ENCODE measurements at places on chromosomes 1 and 21.

DNA sequence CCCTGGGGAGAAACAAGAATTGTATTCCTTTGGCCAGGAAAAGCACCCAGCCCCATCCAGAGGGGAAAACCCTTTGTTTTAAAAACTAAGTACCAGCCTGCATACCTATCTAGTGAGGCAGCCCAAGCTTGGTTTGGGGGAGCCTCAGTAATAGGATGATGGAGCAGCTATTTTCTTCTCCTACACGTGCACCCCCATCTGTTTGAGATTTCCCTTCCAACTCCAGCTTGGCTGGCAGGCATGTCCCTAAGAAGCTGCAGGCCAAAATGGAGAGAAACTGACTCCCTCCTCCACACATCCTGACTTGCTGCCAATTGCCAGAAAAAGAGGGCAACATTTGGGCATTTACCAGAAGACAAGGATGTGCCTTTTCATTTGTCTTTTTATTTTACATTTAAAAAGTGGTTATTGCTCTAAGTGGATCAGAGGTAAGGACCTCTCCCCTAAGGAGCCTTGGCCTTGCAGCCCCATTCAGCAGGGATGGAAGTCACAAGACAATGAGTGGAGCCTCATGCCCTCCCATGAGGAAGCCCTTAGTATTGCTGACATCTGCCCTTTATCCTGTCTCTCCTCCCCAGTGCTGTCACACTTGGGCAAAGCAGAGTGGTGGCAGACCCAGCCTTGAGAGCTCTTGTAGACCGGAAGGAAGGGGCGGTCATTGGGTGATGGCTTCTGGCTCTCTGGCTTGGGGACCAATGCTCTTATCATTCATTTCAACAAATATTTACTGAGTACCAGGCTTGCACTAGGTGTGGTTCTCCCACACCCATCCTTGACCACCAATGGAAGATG lies 8.6 kb downstream of the FNDC5 start:
- DNase-seq: no peak

DNA sequence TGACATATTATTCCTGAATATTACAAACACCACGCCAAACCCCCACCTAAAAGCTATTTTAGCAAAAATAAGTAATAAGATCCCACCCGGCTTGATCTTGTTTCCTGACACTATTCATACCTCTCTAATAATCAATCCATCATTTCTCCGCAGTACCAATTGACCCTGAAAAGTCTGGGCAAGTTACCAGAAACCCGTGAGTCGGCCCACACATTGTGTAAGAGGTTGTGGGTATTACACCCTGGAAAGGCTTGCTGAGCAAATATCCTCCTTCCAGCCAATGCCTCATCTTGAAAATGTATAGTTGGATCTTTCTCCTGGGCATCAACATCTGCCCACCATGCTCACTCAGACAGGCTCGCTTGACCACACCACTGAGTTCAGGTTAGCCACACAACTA lies 451.0 kb downstream of the TTLL7 start:
- no peak for DNase-seq

DNA sequence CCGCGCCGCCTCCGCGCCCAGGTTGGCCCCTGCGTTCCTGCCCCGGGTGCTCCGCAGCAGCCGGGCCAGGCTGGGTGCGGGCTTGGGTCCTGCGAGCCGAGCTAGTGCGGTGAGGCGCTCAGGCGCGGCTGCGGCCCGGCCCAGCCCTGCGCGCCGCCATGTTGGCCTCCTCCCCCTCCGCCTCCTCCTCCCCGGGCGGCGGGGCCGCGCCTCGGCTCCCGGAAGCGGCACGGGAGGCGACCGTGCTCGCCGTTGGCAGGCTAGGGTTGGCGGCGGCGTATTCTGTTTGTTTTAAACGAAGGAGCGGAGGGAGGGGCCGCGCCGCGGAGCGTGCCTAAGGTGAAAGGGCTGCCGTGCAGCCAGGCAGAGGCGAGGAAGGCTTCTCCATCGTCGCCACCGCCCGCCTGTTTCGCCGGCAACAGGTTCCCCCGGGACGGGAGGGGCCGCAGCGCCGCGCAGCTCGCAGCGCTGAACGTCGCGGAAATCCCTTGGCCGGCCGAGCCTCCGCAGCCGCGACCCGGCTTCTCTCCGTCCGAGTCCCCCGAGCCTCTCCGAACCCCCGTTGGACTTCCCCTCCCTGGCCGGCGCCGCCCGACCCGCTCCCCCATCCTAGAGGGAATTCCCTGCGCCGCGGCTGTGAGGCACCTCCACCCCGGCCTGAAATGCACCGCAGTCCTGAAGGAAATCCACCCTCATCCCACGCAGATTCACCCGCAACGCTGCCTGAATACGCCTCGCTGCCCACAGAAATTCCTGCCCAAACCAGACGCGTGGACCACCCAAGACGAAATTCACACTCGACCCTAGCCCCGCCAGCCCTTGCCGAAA lies at the start of gene USP24:
Gene USP24, minus strand, starts transcription at position 171 of the 828 bp plus-strand sequence. CDS start 251 bp downstream, outside the sequence.
- peak; percentile 64 for DNase-seq

DNA sequence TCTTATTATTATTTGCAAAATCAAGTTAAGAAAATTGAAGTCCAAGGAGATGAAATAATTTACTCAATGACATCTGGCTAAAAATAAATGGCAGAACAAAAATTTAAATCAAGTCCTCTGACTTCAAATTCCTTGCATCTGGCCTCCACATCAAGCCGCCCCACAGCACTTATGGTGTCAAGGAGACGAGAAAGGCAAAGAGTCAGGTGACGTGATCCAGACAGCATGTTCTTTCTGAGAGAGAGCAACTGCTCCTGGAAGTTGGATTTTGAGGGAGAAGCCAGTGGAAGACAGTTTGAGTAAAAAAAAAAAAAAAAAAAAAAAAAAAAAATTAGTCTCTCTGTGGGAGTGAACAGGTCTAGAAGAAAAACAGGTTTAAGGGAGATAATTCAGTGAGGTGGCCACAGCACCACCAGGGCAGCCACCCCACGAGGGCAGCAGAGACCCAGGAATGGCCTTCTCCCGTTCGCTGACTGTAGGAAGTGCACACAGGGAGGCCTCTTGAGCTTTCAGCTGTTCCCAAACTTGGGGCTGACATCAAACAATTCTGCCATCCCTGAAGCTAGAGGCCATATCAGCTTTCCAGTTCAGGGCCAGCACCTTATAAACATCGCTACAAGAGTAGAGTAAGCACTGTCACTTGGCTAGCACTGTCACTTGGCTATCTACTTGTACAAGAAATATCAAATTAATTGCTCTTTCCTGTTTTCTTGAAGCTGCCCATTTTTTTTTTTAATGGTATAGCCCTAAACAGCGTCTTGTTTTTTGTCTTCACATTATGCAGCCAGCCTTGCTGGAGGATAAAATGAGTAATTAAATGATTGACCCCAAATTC lies 7.8 kb downstream of the C1orf162 start:
- peak; percentile 28 for DNase-seq

GRCh38 chr1:27971674-27972073 lies 11.9 kb downstream of the XKR8 start:
- no peak for DNase-seq

DNA sequence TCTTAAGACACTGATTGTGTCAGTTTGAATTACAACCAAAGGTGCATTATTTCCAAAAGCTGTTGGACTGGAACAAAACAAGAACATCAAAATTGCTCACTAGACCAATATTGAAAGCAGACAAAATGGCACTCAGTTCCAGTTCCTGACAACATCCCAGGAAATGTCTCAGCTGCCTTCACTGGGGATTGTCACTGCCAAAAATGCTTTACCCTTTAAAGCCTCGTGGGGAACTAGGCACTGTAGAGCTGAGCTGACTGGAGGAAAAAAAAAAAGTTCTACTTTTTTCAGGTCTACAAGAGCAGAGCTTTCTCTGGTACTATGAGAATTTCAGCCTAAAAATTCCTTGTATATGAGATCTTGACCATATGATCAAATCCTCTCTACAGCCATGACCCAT lies 21.9 kb downstream of the GPR52 start:
- no peak for DNase-seq

DNA sequence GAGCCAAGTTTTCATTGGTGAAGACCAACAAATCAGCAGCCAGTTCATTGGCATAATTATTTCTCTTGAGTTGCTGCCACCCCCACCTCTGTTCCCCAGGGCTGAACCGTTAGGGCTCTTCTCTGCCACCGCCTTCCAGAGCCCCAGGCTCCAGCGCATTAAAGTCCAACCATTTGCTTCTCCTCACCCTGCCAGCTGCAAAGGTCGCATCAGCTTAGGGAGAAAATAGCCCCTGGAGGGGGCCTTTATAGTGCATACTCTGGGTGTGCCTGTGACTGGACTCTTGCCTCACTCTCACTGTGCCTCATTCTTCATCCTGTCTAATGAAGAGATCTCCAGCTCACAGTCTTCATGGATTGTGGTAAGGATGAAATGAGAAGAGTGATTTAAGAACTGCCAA lies 50.4 kb downstream of the KDM1A start:
- no peak for DNase-seq

GRCh38 chr1:204591473-204592090 lies 75.4 kb downstream of the MDM4 start:
- no peak for DNase-seq

GRCh38 chr1:31065310-31066217 lies at the start of gene PUM1:
PUM1 (minus strand) TSS chr1:31065717; CDS start chr1:31059566, 6,151 bp downstream.
- peak; percentile 96 for DNase-seq

DNA sequence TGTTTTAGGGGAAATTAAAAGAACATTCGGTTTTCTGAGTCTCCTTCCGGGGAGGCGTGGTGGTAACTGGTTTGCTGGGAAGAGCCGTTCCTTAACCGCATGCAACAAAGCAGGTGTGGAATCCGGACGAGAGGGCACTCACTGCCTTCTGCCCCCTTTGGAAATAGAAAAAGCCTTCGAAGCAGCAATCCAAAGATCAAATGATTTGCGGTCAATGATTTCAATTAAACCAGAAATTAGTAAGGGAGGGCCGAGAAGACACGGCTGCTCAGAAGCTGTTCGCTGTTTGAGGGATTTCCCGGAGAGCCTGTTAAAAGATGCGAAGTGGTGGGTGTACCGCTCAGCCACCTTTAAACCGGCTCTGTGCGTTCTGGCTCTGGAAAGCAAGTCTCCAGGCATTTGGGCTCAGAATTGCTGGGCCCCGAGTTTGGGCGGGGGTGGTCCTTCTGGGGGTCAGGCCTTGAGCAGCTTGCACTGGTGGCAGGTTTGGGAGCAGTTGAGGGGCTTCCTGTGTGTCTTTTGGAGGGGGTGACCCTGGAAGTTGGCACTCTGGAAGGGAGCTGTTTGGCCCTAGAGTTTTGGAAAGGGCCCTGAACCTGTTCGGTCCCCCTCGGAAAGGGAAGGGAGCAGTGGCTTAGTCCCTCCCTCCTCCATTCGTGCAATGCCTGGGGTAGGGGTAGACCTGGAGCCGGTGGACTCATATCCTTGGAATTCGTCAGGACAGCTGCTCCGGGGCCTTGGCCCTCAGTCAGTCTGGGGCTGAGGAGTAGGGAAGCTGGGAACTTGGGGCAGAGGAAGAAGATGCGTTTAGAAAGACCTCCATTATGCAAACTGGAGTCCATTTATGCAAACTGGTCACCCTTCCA lies 3.1 kb downstream of the SIM2 start:
- DNase-seq: no peak

- DNase-seq: no peak
Measured at GRCh38 chr1:40722622-40723021, 31.1 kb downstream of the NFYC start.

DNA sequence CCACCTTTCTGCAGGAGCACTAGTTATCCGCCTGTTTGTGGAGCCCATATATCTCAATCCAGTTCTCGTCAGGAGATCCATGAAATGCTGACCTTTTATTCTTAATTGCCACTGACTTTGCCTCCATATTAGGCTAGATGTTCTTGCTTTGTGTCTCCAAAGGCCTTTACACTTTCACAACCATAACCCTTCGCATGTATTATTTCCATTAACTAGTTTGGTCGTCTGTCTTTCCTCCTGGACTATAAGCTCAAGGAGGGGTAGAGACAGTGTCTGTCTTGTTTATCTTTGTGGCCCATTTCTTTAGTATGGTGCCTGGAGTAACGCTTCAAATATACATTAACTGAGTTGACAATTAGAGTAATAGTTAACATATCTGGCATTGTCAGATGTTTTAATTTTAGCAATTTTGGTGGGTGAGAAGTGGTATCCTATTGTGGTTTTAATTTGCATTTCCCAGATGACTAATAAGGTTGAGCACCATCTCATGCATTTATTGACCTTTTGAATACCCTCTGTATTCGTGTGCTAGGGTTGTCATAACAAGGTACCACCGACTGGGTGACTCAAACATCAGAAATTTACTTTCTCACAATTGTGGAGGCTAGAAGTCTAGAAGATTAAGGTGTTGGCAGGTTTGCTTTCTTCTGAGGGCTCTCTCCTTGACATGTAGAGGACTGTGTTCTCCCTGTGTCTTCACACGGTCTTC lies 21.7 kb upstream of the IL12RB2 start:
- no peak for DNase-seq

DNA sequence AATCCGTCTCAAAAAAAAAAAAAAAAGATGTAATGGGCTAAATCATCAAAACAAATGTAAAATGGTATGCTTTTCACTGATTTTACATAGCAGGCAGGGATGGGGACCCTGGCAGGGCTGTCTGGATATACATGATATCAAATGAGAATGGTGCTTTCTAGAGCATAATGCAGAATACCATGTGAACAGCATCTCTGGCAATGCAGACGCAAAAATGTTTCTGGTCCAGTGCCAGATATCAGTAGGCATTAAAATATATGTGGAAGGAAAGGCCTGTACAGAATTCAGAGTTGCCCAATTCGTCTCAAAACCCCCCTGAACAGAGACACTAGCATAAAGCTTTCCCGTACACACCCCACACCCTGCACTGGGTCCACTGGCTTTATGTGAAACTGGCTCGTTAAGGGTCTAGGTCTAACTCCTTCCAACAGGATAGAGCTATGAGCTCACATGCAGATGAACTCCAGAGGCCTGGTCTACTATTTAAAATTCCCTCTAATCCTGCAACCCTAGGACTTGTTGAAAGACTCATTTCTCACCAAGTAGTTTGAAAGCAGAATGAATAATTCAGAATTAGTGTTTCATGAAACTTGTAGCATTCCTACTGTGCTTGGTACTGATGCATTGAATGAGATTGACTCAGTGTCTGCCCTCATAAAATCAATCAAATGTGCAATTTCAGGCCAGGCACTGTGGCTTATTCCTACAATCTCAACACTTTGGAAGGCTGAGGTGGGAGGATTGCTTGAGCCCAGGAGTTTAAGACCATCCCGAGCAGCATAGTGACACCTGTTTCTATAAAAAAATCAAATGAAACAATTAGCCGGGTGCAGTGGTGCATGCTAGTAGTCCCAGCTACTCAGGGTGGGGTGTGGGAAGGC lies 2.6 kb upstream of the MYSM1 start:
- no peak for DNase-seq

DNA sequence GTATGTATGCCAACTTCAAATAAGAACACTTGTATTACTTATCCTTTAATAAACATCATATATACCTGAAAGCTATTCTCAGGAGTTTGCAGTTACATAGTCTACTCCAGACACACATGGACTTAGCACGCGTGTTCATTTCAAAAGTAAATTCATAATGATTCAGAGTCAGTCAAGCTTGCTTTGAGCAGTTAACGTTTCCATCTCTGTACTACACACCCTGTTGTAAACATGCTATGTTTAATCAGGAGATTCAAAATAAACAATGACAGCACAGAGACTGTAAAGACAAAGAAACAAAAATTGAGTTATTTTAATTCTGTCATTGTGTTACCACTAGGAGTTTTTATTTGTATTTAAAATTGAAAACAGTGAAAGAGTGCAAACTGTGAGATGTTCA lies 119.6 kb downstream of the NRIP1 start:
- DNase-seq: no peak

GRCh38 chr1:4169991-4170390 lies 269.9 kb upstream of the C1orf174 start:
- DNase-seq: no peak
